ENCODE measurements at places on chromosomes 1 and 21.

- peak; percentile 5 for DNase-seq
Observed at GRCh38 chr21:35019631-35020032, 29.5 kb downstream of the RUNX1 start.

GRCh38 chr1:209790286-209791193 is 6.2 kb upstream of the C1orf74 start:
- no peak for DNase-seq

DNA sequence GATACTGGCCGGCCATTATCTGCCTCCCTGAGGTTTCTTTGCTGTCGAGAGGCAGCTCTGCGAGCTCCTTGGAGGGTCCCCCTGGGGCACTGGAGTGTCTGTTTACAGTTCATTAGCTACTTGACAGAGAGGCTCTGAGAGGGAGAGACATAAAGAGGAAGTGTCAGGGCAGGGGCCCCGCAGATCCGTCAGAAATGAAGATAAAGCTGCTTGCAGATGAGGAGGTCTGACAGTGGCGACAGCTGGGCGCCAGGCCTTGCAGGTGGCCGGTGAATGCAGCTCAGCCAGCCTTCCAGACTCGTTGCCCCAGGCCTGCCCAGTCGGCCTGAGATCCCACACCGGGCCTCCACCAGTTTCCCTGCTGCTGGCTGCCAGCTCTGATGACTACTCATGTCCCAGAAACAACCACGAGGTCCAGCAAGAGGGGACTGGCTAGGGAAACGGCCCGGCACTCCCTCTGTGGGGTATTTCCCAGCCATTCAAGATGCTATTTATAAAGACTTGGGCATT is 84.7 kb downstream of the DISP3 start:
- peak; percentile 30 for DNase-seq

GRCh38 chr1:245298781-245299180 is 144.0 kb downstream of the KIF26B start:
- no peak for DNase-seq

DNA sequence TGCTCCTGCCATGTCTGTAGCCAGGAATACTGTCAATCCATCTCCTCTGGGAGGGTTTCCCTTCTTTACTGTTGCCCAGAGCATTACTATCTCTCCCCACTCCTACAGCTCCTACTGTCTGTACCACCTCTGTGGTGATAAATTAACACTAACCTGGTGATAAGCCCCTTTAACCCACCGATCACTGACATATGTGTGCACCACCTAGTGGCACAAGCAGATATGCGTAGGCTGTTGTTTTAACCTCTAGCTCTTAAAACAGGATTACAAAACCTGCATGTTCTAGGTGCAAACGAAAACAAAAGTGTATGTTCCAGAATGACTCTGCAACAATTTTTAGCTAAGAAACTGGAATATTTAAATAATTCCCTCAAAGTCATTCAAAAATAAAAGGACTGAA is 93.9 kb upstream of the BEND5 start:
- no peak for DNase-seq

GRCh38 chr1:81836007-81836626 is 35.4 kb downstream of the ADGRL2 start:
- no peak for DNase-seq

GRCh38 chr1:183630748-183631147 is 4.8 kb downstream of the ARPC5 start:
- no peak for DNase-seq

DNA sequence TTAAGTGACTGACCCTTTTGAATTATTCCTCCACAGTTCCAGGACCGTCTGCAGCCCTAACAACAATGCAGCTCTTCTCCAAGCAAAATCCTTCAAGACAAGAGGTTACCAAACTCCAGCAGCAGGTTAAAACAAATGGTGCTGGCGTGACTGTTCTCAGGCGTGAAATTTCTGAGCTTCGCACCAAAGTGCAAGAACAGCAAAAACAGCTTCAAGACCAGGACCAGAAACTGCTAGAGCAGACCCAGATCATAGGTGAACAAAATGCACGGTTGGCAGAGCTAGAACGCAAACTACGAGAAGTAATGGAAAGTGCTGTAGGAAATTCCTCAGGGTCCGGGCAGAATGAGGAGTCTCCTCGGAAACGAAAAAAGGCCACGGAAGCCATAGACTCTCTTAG is 25.7 kb upstream of the DEGS1 start:
- DNase-seq, result no peak

GRCh38 chr1:19793360-19794046 is 6.2 kb downstream of the TMCO4 start:
- no peak for DNase-seq

- DNase-seq, result peak; percentile 42
Observed at GRCh38 chr1:60413091-60413490, 339.5 kb upstream of the C1orf87 start.

DNA sequence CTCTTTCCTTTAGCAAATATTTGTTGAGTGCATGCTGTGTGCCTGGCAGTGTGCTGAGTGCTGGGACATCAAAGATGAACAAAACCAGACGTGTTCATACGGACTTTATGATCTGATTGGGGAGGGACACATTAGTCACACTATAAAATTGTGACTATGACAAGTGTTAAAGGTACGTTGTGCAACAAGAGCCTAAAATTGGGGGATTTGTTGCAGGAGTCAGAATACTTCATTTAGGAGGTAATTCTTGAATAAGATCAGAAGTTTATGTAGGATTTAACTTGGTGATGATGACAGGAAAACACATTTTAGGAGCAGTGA is 29.6 kb downstream of the B3GALT2 start:
- DNase-seq, result no peak

- DNase-seq, result no peak
Observed at GRCh38 chr1:90722874-90723589, 5.9 kb upstream of the BARHL2 start.

GRCh38 chr1:52602856-52603600 is 857 bp downstream of the GPX7 start:
- peak; percentile 58 for DNase-seq

DNA sequence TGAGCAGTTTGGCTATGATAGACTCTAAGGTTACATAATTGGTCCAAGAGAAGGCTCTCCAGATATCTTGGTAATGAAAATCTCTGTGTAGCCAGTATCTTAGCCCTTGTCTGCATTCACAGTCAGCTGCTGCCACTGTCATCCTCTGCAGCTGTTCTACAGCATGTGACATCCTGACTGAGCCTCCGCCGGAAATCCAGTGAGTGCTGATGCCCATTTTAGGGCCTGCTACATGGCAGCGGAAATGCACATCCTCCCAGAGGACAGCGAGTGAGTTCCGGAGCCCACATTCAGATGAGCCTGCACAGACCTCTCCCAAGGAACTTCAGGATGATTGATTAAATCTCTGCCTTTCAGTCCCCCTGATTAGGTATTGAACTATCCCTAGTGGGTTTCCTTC is 237.1 kb downstream of the HHIPL2 start:
- peak; percentile 75 for DNase-seq

Measured in femur (tissue), 1 donor.